ENCODE measurements at places on chromosomes 4 and X.

DNA sequence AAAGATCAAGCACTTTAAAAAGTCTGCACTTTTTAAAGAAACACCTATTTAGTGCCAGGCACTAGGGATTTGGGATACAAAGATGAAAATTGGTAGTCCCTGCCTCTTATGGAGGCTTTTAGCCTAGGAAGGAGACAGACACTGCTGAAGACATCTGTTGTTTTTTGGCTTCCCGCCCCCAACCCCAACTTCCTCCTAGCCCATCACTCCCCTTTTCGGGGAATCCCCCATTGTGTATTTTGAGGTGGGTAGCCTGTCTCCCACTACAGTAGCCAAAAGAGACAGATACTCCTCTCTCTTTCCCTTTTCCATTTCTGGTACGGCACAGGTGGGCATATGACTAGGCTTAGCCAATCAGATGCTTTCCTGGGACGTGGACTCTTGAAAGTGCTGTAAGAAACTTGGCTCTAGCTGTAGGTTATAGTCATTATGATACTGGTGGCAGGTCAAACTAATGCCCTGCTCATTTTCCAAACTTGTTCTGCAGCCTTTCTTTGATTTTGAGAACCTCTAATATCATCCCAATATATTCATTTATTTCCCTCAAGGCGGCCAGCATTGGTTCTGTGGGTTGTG, 194.6 kb upstream of the RBPJ start:
- H3K36me3 ChIP-seq: no peaks in the 10 kb centered on the region
- no peak overlapping the region for H3K27ac ChIP-seq
- H3K4me1 ChIP-seq: no peaks in the 10 kb centered on the region
- no peak overlapping the region for H3K4me3 ChIP-seq
- no peak for DNase-seq

- H3K27ac ChIP-seq: peak overlapping the region; percentile 35
- peak overlapping the region; percentile 79 for H3K4me3 ChIP-seq
- H3K27me3 ChIP-seq: no peaks in the 10 kb centered on the region
- H3K36me3 ChIP-seq: no peaks in the 10 kb centered on the region
Measured at GRCh38 chrX:19886883-19887531, 393 bp downstream of the SH3KBP1 start.

DNA sequence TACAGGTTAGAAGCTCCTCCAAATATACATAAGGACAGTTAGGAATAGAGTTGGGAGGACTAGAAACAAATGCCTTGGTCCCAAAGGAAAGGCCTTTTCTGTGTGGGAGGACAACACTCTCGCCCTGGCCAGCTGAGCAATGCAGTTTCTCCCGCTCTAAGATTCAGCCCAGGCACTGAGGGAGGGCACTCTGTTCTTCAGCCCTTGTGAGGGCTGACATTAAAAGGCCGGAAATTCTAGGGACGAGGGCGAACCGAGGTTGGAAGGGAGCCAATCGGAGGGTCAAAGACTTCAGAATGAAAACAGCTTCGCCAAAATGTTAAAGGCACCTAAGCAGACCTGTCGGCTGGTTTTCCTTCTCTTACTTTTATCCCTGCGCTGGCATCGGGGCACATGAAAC, 2.9 kb upstream of the PTCHD1 start:
- H3K27ac ChIP-seq: no peak overlapping the region
- no peak for DNase-seq
- peak overlapping the region; percentile 64 for H3K4me3 ChIP-seq
- peaks cover 7% of the 10 kb centered on the region for H3K4me1 ChIP-seq

DNA sequence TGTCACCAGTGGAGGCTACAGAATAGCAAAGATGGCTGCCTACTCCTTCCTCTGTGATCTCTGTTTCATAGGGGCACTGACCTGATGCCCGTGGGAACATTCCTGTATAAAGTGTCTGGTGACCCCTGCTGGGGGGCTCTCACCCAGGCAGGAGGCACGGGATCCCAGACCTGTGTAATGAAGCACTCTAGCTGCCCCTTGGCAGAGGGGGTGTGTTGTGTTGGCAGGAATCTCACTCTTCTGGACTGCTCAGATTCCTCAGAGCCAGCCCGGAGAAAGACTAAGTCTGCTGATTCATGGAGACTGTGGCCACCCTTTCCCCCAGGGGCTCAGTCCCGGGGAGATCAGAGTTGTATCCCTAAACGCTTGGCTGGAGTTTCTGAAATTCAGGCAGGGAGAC, 648.3 kb downstream of the SPRY1 start:
- H3K36me3 ChIP-seq: no peaks in the 10 kb centered on the region
- no peaks in the 10 kb centered on the region for H3K27me3 ChIP-seq
- DNase-seq: no peak
- no peaks in the 10 kb centered on the region for H3K4me1 ChIP-seq

GRCh38 chrX:38262715-38263620, 42.3 kb upstream of the SRPX start:
- no peaks in the 10 kb centered on the region for H3K27me3 ChIP-seq
- no peak overlapping the region for H3K27ac ChIP-seq

- DNase-seq: no peak
- H3K4me3 ChIP-seq: no peak overlapping the region
- no peaks in the 10 kb centered on the region for H3K4me1 ChIP-seq
- no peaks in the 10 kb centered on the region for H3K36me3 ChIP-seq
Measured at GRCh38 chr4:40848251-40848650, 98.5 kb downstream of the NSUN7 start.

All from thoracic aorta (tissue), 2 donors.